ENCODE measurements at places on chromosomes 1 and 21.

- no peak for DNase-seq
These were observed 132.9 kb upstream of the ERG start for GRCh38 chr21:38631206-38631605.

GRCh38 chr1:11027316-11027715 lies 14.9 kb downstream of the TARDBP start:
- DNase-seq, result no peak

DNA sequence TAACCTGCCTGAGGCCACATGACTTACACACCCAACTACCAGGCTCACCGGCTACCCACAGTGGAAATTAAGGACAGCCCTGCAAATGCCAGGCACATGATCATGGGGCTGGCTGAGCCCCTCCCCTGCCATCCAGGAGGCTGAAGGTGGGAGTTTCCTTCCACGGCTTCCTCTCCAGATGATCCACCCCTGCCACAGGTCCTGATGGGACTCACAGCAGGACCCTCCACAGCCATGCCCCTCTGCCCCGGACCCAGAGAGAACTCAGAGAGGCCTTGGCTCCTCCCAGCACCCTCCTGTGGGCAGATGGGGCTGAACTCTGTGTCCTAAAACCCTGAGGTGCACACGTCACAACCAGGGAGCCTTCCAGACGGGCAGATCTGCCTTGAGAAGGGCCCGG lies 29.1 kb upstream of the CASZ1 start:
- no peak for DNase-seq

DNA sequence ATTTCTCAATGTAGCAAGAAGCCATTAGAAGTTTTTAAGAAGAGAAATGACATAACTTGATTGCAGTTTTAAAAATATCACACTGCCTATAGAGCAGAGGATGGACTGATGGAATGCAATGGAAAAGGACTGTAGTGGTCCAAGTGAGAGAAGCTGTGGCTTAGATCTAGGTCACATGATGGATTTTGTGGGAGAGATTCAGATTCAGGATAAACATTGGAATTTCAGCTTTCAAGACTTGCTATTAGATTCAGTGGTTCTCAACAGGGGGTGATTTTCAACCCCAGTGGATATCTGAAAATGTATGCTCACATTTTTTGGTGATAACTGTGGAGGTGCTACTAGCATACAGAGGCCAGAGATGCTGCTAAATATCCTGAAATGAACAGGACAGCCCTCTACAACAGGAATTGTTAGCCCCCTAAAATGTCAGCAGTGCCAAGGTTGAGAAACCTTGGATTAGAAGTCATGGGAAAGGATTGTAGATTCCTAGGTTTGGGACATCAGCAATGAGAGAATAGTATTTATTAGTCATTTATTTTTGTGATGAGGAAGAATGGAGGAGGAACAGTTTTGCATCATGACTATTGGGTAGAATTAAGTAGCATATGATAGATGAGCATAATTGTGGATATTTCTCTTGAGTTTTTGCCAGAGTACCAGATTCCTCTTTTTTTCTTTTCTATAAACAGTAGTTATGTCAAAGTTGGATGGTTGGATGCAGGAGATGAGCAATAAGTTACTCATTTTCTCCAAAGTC lies 30.1 kb upstream of the KCNK2 start:
- no peak for DNase-seq

GRCh38 chr1:2800664-2801045 lies 838 bp downstream of the TTC34 start:
- no peak for DNase-seq
